Mesenteric fat pad (tissue), 1 donor: ENCODE measurements at places on chromosomes 3 and 15.

DNA sequence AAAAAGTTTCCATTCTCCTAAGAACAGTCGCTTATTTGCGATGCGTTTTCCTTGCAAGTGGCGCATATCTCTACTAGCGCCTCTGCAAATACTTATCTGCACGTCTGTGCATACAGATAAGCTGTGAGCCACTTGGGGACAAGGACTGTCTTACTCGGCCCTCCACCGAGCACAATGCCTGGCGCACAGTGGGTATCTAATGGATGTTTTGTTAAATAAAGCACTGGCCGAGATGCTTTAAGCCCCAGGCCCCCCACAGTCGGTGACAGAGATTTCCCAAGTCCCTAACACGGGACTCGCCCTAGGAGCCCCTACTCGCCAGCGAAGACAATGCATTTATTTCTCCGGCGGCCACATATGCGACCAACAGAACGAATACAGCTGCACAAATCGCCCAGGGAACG is 503 bp downstream of the HLTF start:
- DNase-seq: no peak

DNA sequence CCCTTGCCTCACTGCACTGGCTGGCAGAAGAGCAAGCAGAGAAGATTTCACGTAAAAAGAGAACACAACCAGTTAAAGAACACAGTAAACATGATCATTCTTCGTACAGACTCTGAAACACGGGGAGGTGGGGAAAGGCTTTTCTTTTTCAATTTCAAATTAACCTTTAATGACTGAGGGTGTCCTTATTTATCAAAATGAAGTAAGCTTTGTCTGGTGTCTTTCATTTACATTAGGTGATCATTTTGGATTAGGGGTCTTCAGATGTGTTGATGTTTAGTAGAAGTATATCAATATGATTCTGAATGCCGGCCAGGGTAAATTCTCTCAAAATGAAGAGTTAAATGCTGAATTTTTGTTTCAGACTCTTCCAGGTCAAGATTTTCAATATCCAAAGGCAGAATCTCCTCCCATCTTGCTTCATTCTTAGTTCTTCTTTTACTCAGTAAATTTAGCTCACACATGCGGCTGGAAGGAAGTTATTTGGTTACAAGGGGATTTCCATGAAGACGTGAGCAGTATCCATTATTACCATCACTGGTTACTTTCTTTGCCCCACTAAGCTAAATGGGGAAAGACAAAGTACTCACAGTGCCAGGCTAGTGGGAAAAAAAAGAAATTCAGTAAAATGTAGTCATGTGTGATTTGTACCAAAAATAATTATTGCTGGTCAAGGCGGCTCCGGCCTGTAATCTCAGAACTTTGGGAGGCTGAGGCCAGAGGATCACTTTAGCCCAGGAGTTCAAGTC is 272.2 kb upstream of the NR2F2 start:
- no peak for DNase-seq

- no peak for DNase-seq
Measured at GRCh38 chr3:32160706-32161214, 54.3 kb downstream of the GPD1L start.

GRCh38 chr3:141625506-141625905 is 112.6 kb upstream of the RNF7 start:
- no peak for DNase-seq

DNA sequence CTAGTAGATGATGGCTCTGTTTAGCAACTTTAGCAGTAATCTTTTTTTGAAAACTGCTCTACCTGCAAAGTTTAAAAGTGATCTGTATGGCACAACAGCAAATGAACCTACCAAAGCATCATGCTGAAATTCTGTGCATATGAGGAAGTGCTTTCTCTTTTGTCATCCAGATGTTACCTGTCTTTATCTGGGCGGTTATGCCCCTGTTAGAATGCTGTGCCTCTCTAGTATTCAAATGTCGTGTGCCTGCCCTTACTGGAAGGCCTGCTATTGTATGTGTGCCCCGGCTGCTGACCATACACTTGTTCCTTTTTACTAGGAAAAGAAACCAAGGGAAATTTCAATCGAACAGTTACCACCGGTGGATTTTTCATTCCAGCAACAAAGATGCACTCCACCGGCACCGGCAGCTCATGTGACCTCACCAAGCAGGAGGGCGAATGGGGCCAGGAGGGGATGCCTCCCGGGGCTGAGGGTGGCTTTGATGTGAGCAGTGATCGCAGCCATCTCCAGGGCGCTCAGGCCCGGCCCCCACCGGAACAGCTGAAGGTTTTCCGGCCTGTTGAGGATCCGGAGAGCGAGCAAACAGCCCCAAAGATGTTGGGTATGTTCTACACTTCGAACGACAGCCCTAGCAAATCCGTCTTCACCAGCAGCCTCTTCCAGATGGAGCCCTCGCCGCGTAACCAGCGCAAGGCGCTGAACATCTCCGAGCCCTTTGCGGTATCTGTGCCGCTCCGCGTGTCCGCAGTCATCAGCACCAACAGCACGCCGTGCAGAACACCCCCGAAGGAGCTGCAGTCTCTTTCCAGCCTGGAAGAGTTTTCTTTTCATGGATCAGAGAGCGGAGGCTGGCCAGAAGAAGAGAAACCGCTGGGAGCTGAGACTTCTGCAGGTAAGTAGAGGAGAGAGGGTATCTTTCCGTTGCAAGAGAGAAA is 61.6 kb downstream of the TMEM39A start:
- DNase-seq: no peak

GRCh38 chr3:40317061-40317855 is 7.8 kb downstream of the EIF1B start:
- DNase-seq: no peak

DNA sequence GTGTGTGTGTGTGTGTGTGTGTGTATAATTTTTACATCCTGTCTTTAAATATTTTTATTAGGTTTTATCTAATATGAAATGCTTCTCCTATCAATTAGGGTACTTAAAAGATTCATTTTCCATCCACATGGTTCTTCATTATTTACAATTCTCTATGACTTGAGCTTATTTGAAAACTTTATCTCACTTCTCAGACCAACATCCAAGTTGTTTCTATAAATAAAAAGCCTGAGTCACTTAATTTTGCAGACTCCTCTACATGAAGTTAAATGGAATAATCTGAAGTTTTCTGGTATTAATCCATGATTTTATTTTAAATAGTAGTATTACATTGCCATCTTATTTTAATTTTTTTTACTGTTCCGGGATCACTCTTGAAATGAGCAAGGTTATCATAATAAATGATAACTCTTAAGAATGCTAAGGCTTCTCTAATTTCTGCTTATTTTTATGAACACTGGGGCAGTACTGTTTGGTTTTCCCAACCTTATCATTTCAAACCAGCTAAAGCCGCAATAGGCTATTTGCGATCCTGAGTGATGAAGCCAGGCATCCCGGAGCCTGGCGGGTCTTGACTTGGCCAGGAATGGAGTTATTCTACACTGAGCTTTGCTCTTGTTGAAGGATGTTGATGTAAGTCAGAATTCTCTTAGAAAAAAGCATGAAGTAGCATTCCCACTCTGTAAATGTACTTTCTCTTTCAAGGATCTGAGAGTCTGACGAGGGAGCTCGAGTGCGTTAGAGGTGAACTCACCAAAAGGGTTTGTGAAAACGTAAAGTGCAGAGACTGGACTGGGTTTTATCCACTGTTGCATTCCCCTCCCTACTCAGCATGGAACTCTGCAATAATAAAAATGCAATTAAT is 220.2 kb upstream of the LRTM1 start:
- DNase-seq: no peak

DNA sequence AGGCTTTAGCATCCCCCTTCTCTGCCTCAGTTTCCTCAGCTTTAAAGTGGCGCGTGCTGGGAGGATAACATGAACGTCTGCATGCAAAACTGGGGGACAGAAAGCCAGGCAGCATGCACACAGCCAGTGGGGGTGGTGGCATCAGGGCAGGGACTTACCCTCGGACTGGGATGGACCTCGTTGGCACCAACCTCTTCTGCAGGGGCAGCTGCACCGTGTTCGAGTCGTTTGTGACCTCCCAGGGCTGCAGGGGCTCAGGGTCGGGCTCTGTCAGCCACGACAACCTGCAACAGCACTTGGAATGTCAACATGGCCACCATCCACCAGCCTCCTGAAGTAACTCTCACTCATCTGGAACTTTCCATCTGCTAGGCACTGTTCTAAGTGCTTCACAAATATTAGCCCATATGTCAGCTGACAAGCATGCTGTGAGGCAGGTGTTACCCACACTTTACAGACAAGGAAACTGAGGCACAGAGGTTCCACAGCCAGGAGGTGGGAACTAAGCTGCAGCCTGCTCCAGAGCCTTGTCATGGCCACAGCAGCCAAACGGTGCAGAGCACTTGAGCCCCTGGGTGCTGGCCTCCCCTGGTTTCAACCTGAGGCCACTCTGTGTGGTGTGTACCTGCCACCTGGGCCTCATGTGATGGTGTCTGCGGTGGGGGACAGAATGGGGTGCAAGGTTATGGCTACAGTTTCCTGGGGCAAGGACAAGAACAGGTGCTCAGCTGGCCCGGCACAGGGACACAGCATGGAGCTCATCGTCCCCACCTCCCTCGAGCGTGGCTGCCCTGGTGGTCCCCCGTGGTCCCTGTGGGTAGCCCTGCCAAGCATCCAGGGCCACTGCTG is 6.7 kb downstream of the C3orf22 start:
- peak; percentile 71 for DNase-seq

DNA sequence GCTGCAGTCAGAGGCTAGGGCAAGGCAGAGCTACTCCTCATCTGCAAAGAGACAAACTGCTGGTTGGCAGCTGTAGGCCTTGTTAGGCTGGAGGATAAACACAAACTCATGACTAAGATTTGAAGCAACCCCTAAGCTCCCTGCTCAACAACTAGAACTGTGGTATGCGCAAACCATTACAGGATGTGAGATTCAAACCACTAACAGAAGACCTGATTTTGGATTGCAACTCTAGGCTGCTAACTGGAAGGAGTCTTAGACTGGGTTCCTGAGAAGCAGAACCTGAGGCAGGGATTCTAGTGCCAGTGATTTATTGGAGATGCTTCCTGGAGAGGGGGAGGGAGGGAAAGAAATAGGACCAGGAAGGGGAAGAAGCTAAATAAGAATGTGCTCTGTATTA is 22.5 kb downstream of the CCR4 start:
- DNase-seq: no peak

GRCh38 chr3:18883571-18883970 is 264.7 kb upstream of the KCNH8 start:
- DNase-seq: no peak

DNA sequence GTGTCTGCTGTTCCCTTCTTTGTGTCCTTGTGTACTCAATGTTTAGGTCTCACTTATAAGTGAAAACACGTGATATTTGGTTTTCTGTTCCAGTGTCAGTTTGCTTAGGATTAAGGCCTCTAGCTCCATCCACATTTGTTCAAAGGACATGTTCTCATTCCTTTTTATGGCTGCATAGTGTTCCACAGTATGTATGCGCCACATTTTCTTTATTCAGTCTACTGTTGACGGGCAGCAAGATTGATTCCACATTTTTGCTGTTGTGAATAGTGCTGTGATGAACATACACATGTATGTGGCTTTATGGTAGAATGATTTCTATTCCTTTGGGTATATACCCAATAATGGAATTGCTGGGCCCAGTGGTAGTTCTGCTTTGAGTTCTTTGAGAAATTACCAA is 122.7 kb upstream of the THBS1 start:
- DNase-seq: no peak

GRCh38 chr3:195764961-195765706 is 44.4 kb downstream of the MUC20 start:
- DNase-seq: no peak

DNA sequence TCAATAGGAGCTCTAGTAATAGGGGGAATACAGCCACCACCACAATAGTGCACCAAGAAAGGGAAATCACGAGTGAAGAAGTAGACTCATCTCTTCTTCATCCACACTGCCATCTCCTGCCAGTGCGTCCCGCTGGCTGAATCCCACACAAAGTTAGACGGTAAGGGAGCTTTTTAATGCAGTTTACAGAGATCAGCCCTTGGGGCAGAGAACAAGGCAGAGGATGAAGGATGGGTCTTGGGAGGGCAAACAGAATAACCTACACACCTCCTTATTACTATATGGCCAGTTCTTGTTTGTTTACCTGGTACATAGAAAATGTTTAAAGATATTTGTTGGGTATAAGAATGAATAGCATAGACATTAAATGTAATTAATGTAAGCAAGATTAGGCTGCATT is 11.0 kb upstream of the DPH6 start:
- no peak for DNase-seq

GRCh38 chr15:66477011-66477410 is 20.6 kb downstream of the SNAPC5 start:
- no peak for DNase-seq

GRCh38 chr3:134197681-134198261 is 52.9 kb downstream of the RYK start:
- no peak for DNase-seq

DNA sequence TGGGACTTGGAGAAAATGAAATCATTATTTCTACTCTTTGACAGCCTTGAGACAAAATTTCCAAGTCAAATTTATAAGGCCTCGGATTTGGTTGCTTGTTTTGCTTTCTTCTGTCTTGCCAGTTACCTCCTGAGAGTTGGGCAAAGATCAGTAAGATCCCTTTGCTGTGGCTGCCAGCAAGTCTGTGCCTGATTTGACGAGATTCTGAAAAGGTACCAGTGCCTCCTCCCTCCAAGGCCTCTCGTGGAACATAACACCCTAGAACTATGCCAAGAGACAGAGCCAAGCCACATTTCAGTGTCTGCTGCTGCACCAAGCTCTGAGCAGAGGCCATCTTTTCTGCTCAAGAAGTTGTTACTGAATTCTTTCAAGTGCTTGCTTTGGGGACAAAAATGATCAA is 61.0 kb downstream of the GTPBP8 start:
- no peak for DNase-seq

DNA sequence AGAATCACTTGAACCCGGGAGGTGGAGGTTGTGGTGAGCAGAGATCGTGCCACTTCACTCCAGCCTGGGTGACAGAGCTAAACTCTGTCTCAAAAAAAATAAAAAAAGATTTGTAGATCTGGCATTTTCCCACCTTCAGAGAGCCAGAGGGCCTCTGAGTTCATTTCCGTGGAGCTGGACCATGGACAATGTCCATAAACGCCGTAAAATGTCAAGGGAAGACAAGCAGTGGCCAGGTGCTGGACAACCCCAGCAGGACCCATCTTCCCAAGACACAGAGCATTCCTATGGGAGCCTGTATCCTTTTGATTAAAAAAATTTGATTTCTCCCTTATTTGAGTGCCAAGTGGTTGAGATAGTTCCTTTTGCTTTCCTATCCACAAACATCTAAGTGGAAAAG is 67.4 kb upstream of the NR2E3 start:
- DNase-seq: no peak

GRCh38 chr3:94671078-94671477 is 608.2 kb downstream of the NSUN3 start:
- no peak for DNase-seq

GRCh38 chr3:188728371-188728896 is 443.3 kb upstream of the TPRG1 start:
- no peak for DNase-seq

GRCh38 chr15:99436542-99437314 is 129.1 kb upstream of the MEF2A start:
- DNase-seq: peak; percentile 85

DNA sequence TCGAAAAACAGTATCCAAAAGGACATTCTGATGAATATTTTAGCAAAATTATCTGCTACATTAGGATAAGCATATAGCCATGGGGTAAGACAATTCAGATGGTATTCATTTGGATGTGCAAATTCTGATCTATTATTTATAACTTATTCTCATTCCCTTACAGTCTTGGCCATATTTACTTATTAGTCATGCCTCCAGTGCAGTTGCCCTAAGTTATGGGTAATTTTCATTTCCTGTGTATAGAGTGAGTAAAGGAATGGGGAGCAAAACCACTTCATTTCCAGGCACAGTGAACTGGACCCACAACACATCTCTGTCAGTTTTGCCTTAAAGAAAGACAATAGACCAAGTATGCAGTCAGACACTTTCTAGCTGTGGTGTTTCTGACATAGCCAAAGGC is 134.3 kb downstream of the POLQ start:
- DNase-seq: no peak
